ENCODE measurements at places on chromosomes 7 and 10.
A peak's percentile ranks its signal among the peaks of the same experiment; 100 is the strongest.

DNA sequence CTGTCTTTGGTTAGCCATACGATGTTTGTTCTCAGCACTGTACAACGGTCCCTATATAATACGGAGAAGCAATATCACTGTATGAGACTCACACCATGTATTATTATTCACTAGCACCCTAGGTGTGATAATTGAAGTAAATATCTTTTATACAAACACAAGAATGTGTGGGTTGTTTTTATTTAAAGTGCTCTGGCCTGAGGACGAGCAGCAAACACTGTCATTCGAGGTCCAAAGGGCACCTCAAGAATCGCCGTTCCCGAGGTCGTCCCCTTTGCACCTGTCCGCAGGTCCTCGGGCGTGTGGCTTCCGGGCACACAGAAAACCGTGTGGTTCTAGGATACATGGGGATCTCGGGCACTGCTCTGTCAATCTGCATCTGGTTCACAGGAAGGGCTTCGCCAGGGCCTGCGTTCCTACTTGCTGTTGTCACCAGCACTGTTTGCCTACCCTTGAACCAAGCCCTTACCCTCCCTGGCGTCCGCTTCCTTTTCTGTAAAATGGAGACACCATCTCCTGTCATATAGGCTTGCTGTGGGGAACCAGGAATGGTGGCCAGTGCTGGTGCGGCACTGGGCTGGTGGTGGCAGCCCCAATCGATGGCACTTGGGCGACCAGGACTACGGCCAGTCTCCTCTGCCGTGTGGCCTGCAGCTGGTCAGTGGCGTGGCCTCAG, 28.5 kb upstream of the SH2B2 start:
- no peak for DNase-seq

GRCh38 chr7:131600085-131600881, 43.9 kb upstream of the PODXL start:
- DNase-seq, result no peak

- no peak for DNase-seq
Measured at GRCh38 chr7:1407892-1408291, 51.4 kb downstream of the MICALL2 start.

- no peak for DNase-seq
Measured at GRCh38 chr10:132138133-132138532, 48.6 kb upstream of the DPYSL4 start.

DNA sequence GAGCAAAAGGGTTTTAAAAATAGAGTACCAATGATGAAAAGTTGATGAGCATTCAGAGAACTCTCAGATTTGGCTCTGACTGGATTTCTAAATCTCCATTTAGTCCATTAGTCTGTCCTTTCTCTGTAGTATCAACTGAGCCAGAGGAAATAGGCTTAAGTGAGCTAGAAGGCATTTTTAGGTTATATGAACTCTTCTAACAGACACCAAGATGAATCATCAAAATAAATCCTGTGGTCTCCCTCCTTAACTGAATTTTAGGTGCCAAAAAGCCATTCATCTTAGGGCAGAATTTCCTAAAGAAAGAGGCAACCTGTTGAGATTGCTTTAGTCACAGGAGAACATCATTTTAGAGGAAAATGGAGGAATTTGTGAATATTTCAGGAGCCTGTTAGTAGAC, 305.1 kb downstream of the AUTS2 start:
- no peak for DNase-seq

DNA sequence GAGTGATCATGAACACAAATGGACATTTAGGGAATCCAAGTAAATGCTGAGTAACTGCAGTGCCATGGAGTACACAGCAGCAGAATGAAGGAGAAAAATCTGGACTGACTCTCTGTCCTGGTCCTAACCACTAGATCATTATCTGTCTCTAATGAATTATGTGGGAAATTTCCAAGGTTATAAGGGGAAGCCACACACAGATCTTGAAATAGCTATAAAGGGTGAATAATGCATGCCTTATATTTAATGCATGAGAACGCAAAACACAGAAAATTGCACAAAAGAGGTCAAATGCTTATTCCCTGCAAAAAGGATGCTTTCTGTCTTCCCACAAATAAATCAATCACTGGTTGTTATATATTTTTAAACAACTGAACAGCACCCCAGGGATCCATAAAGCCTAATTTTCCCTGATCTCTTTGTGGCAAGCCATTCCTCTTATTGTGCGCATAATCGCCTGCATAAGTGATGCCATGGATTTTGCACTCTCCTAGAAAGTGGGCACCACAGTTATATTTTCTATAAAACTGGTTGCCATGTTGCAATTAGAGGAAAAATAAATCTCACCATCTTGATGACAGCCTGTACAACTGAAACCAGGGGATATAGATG, 201.8 kb downstream of the XPNPEP1 start:
- DNase-seq, result no peak

DNA sequence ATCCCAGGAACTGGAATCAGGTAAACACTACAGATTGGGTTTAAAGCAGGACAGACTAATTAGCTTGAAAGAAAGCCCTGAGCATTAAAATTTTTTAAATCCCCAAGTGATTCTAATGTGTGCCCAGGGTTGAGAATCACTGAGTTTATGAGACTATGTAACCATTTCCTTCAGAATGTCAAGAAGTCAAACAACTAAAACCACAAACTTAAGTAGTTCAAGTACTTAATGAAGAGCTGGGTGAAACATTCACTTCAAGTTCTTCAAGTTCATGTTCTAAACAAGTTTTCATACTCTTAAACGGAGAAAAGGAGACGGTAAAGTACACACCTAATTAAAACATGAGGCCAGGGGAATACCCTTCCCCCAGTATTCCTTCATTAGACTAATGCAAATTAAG, 28.2 kb upstream of the TLL2 start:
- no peak for DNase-seq

GRCh38 chr7:12984117-12984516, 296.7 kb downstream of the ARL4A start:
- DNase-seq, result no peak

DNA sequence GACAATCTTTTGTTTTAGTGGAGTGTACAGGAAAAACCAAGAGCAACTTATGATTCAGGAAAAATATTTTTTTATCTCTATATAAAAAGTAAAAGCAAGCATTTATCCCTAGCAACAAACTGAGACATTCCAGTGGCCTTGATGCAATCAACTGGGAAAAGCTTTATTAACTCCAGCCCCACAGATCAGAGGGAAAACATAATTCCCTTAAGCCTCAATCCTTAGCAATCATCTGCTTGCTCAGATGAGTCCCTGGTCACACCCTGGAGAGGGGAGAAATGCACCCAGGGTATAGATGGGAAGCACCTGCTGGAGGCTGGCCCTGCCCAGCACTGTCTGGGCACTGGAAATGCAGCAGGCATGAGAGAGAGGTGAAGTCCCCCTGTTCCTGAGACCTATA, 636.6 kb downstream of the TNS3 start:
- DNase-seq, result no peak

- no peak for DNase-seq
Measured at GRCh38 chr10:107496594-107496993, 332.1 kb upstream of the SORCS1 start.

- DNase-seq, result no peak
Measured at GRCh38 chr10:76559892-76560220, 1077.8 kb downstream of the KCNMA1 start.

GRCh38 chr10:113930482-113931057, 76.1 kb downstream of the NHLRC2 start:
- no peak for DNase-seq

- DNase-seq, result no peak
Measured at GRCh38 chr7:135710417-135711138, 17.4 kb downstream of the SLC13A4 start.

- no peak for DNase-seq
Measured at GRCh38 chr10:11720260-11720741, 21.9 kb upstream of the ECHDC3 start.

- no peak for DNase-seq
Measured at GRCh38 chr10:369684-370448, 234.6 kb downstream of the ZMYND11 start.

- no peak for DNase-seq
Measured at GRCh38 chr7:271266-272107, 18.5 kb upstream of the FOXL3 start.

DNA sequence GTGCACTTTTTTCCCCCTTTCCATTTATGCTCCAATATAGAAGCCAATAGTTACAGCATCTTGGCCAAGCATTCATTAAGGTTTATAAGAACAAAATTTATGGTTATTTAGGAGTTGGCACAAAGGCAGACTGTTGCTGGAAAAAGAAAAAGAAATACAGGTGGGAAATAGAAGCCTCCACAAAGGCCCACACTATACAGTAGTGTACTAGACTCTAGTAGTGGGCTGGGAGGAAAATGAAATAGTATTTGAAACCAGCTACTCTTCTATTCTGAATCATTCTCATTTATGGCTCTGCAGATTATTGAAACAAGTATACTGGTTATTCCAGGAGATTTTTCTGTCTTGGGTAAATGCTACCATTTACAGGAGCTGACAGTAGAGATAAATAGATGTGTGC, 80.9 kb upstream of the CDK6 start:
- no peak for DNase-seq

DNA sequence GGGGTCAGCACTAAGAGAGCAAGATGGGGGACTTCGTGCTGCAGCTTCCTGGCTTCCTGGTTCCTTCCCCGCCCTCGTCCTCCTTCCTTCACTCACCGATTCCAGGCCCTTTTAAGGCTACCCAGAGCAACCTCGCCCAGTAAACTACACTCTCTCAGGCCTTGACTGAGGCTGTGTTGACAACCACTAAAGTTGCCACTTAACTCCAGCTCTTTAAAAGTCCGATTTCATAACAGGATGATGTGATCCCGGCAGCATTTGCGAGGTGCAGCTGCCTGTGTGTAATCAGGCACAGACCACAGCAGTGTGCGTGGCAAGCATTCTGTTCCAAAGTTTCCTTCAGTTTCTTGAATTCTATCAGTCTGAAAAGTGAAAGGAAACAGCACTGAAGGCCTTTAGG, 110.6 kb downstream of the RAB11FIP2 start:
- no peak for DNase-seq

DNA sequence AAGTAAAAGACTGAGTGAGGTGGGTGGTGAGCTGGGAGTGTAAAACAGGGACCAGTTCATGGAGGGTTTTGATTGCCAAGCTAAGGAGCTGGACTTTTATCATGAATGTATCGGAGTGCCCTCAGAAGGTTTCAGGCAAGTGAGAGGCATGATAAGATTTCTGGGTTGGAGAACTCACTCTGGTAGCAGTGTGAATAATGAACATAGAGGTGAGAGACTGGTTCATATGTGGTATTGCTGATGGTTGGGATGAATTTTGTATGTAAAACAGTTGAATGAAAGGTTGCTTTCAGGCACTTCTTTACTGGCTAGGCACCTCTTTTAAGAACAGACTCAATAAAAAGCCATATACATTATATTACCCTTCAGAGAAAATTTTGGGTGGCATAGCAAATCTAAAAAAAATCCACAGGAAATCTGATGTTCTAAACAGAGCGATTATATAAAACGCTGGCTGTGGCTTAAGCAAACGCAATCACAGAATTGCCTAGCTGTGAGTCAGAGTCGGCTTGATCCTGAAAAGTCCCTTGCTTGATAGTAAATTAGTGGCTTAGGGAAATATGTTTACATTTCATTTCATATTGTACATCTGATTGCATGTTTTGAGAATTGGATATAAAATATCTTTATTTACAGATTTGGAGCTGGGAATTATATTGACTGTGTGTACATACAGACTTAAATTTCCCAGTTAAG, 92.9 kb upstream of the HDAC9 start:
- DNase-seq, result no peak

GRCh38 chr7:35519971-35520809, 174.7 kb downstream of the HERPUD2 start:
- DNase-seq, result peak; percentile 11

DNA sequence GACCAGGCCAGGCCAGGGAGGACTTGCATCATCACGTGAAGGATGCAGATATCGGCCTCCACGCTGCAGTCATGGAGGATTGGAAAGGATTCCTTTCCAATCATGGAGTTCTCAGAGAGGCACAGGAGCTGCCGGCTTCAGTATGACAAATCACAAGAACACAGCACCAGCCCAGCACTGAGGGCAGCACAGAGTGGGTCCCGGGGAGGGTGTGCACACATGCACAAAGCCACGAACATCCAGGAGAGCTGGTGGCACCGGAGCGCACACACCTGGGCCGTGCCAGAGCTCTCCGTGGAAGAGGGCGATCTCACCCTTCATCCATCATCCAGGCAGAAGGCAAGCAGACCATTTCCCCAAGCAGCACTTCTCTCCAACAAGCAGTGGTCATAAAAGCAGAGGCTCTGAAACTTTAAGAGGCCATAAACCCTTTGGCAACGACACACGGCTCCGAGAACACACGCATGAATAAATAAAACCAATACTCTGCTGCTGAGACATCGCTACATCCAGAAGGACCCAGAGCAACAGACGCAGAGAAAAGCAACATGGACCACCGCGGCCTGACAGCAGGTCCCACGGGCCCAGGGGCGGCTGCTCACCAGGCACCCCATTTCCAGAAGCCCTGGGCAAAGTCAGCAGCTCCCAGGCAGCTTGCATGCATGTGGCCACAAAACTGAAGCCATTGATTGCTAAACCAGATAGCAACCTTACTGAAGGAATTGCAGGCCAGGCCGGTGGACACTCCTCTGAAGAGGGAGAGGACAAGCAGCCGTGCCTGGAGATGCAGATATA, 180.8 kb downstream of the USP6NL start:
- DNase-seq, result no peak

DNA sequence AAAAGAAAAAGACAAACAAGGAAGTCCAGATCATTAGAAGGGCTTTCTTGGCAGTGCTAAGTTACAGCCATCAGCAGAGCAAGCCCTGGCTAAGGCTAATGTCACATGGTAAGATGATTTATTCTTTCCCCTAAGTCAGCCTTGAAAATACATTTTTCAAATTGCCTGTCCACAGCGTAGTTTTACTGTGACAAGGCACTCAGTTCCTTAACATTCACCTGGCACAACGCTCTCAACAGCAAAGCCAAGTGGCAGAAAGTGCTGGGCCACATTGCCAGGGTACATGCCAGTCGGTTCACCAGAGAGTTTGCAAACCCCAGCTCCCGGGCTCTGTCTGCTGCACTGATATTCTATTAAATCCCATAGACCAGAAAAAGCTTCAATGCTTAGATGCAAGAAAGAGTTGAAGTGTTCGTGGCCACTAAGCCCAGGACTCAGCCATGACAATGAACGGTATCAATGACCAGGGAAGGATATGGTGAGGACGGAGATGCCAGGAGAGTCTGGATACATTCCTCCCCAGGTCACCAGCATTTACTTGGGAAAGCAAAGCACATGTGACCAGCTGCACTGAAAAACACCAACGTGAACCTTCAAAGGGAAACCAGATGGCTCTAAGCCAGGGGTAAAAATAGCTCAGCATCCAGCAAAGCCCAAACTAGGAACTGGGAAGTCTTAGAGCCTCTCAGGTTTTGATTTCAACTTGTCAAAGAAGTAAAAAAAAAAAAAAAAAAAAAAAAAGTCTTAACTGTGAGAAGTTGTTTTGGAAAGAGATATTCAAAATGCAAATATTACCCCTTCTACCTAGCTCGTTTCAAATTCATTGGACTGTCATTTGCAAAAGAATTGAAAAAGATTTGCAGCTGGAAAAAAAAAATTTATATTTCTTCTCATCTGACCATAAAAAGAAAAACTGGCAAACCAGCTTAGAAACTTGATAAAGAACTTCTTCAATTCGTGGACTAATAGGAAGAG, 23.9 kb upstream of the MPP7 start:
- DNase-seq, result no peak

- no peak for DNase-seq
Measured at GRCh38 chr7:32479574-32480200, 10.5 kb downstream of the LSM5 start.

All from activated T-cell treated with anti-CD3 and anti-CD28 coated beads for 4 hours (primary cell).